SK-N-SH (cell line): ENCODE measurements at places on chromosomes 12 and 14.

DNA sequence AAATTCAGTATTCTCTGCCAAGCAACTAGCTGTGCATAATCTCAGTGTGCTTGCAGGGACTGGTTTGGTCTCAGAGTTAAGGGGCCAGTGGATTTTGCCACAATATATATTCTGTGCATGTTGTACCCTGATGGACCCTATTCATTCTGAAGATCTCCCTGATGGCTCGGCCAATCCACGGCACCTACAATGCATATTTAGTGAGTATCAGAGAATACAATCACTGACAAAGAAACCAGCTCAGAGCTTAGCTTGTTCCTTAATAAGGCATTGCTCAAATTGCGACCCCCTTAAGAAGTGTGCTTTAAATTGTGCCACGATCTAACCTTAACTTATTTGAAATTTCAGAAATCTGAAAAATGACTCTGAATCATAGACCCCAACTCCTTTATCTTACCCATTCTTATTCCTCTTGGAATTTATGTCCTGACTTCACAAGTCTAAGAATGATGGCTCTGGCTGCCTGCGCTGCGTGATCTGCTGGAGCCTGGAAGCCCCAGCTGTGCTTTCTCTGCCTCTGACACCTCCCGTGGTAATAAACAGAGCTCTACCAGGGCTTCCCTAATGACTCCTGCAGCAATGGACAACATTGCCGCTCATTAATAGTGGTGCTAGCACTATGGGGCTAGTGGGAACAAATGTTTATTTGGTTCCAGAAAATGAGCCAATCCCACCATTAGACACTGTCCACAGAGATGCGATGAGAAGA lies 9.0 kb upstream of the DCAF4 start:
- DNase-seq = no peak

- DNase-seq = no peak
Measured at GRCh38 chr14:91328313-91329050, 84.0 kb upstream of the GPR68 start.

DNA sequence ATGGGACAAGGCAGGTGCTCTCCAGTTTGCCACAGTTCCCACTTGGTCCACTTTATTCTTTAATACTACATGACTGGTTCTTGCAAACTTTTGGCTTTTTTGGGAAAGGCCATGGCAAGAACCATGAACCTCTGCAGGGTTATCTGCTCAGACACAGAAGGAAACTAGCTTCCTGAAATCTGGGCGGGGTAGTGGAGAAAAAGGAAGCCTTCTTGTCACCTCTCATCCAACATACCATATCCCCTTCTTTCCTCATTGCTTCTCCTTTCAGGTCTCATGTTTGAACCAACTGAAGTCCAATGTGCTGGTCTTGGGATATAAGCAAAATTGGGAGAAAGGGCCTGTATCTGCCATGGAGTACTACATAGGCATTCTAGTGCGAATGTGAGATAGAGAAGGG lies 5.5 kb upstream of the KLHL33 start:
- DNase-seq = no peak

DNA sequence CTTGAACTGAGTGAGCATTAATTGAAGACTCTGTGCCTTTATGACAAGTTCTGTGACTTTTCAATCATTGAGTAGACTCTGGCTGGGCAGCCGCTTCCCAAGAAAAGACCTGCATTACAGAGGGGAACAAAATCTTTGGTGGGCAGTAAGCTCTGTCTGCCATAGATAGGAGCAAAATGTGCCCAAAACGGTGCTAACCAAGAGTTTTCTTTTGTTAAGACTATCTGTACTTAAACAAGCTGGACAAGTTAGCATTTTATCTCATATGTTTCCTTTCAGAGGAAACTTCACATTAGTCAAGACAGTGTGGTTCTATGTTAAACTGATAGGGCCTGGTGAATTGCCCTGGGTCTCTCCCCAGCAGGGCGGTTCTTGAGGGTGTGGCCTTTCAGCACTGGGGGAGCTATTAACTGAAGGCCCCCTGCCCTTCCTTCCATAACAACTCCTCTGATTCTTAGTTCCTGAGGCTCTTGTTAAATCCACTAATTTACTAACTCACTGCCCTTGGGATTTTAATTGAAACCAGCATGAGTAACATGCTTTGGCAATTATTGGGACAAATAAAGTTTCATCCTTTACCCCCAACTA lies 219.6 kb downstream of the KTN1 start:
- no peak for DNase-seq

GRCh38 chr12:69843608-69844007 lies 18.6 kb downstream of the MYRFL start:
- DNase-seq = no peak

DNA sequence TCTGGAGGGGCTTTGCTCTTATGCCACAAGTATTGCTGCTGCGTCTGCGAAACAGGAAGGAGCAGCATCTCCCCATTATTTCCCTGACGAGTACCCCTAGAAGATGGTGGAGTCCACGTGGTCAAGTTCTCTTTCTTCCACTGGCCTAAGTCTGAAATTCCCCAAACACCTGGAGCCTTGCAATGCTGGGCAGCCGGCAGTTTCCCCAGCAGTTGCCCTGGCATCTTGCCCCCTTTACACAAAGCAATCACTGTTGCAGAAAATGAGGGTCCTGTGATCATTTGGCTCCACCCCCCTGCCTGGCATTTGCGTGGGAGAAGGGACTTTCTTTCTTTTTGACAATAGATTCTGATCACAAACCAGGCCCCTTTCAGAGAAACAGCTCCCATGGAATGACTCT lies 56.9 kb downstream of the FOS start:
- DNase-seq = no peak

GRCh38 chr12:3077572-3078081 lies 448 bp downstream of the TSPAN9 start:
- no peak for DNase-seq

DNA sequence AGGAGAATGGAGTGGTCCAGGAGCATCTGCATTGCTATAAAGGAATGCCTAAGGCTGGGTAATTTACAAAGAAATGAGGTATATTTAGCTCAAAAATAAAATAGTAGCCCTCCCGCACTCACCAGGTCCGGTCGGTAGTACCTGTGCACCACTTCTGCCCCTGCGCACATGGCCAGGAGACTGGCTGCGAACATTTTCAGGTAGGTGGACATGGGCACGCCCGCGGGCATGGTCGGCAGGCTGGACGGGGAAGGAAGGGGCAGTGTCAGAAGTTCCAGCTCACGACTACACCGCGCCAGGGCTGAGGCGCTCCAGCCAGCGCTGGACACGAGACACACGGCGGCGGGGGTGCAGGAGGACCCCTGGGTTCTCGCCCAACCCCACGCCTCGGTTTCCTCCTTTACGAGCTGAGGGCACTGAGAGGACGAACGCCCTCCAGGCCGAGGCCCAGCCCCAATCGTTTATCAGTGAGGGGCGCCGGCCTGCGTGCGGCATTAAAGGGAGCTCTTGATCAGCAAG lies 9.1 kb upstream of the TDG start:
- no peak for DNase-seq

GRCh38 chr14:75578102-75578785 lies at the start of gene FLVCR2:
FLVCR2 (plus strand) TSS chr14:75578620; CDS start chr14:75578973, 353 bp downstream.
- DNase-seq = peak; percentile 83

- no peak for DNase-seq
Measured at GRCh38 chr14:77804592-77804991, 4.7 kb downstream of the ADCK1 start.

DNA sequence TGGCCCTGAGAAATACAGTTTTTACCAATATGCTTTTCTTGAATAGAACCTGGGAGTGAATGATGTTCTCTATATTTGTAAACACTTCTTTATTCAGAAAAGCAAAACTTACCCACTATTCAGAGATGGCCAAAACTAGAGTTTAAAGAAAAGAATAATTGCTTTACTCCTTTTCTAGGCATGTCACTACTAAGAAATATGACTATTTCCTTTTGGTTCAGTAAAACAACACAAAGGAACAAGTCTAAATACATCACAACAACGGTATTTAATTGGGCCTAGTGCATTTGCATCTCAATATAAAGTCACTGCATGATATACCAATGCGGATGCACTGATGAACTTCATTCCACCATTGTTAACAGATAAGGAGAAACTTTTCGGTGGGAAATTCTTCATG lies 207.5 kb downstream of the FOXN3 start:
- no peak for DNase-seq

- DNase-seq = no peak
Measured at GRCh38 chr12:60257063-60257462, 661.2 kb downstream of the SLC16A7 start.

DNA sequence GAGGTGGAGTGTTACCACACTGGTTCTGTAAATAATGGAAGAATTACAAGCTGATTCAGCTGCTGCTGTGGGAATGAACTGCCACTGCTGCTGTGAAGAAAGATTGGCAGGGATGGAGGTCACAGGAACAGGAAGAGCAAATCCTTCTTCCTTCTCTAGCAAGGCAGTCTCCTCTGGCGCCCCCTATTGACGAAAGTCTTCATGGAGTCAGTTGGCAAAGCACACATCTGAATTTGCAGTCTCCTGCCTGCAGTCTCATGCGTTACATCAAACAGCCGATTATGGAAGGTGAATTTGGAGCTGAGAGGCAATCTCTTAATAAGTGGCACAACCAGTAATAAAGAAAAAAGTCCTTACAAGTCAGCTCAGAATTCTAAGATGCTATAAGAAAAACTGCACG lies 106.0 kb upstream of the TMTC1 start:
- peak; percentile 29 for DNase-seq

DNA sequence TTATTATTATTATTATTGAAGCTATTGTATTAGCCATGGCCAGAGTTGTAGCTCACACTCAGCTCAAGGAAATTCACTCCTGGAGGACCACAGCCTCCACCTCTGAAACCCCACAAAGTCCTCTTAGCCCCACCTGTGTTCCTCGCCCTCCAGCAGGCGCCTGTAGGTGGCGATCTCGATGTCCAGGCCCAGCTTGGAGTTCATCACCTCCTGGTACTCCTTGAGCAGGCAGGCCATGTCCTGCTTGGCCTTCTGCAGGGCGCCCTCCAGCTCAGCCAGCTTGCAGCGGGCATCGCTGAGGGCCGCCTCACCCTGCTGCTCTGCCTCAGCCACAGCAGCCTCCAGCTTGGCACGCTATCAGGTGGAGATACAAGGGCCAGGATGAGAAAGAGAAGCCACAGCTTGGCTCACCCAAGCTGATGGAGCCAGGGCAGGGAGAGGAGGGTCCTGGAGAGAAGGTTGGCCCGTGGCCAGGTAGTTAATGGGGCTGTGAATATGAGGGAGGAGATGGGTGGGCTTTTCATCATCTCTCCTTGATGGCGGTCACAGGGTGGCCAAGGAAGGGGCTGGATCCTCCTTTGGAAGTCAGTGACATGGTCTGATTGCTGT lies 5.1 kb downstream of the KRT85 start:
- no peak for DNase-seq

DNA sequence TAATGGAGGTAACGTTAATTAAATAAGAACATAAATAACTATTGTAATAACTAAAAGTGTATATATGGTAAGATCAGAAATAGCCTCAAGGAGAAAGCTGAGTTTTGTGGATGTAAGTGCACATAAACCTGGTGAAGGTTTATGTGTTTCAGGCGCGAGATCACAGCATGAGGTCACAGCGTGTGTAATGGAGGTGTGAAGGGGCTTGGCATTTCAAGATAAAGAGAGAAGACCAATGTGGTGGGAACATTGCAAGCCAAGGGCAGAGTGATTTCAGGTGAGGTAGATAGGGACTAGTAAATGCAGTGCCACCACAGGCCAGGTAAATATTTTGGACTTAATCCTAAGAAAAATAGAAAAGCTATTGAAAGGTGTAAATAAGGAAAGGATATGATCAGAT lies 21.7 kb upstream of the KICS2 start:
- no peak for DNase-seq

- peak; percentile 79 for DNase-seq
Measured at GRCh38 chr12:53190108-53190729, 9.5 kb upstream of the CSAD start.

DNA sequence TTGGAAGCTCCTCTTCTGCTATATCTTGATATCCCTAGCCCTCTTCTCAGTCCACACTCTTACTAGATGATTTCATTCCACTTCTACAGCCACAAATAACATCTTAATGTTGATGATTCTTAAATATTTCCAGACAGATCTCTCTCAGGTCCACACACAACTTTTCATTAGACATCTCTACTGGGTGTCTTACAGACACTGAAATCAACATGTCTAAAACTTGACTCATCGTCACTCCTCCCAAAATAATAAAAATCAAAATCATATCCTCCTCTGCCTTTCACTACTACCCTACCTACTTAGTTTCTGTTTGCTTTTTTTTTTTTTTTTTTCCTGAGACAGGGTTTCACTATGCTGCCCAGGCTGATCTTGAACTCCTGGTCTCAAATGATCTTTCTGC lies 11.9 kb downstream of the PRDM4 start:
- DNase-seq = no peak

DNA sequence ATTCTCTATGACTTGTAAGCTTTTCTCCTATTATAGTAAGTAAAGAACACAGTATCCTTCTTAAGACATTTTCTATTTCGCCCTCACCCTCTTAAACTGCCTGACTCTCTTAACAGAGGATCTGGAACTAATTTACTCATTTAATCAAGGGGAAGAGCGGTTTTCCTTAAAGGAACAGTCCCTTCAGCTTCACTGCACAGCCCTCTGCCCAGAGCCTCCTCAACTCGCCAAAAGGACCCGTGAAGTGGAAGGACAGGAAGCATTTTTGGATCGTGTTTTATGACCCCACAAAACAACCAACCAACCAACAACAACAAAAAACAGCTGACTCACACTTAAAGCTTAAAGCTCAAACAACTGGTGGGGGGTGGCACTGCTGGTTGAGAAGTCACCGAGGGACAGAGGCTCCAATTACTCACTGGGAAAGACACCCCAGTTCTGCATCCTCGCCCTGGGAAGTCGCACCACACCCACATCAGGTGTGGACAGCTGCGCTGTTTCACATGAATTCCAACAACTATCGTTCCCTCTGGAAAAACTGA lies 35.7 kb downstream of the NID2 start:
- no peak for DNase-seq

DNA sequence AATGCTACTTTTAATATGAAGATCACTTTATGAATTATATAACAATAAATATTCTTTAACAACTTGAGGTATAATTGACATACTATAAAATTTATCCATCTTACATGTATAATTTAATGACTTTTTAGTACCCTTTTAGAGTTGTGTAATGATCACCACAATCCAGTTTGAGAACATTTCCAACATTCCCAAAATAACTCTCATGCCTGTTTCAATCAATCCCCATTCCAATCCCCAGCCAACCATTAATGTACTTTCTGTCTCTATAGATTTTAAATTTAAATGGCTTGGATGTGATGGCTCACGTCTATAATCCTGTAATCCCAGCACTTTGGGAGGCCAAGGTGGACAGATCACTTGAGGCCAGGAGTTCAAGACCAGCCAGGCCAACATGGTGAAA lies 23.5 kb upstream of the FRMD6 start:
- DNase-seq = no peak

GRCh38 chr12:59389968-59390576 lies 205.8 kb upstream of the SLC16A7 start:
- DNase-seq = no peak
